ENCODE measurements at places on chromosomes 7 and 10.
A peak's percentile ranks its signal among the peaks of the same experiment; 100 is the strongest.

GRCh38 chr7:102184303-102184702 lies 102.4 kb upstream of the SH2B2 start:
- DNase-seq: no peak

GRCh38 chr7:41568135-41568534 lies 134.8 kb downstream of the INHBA start:
- no peak for DNase-seq

DNA sequence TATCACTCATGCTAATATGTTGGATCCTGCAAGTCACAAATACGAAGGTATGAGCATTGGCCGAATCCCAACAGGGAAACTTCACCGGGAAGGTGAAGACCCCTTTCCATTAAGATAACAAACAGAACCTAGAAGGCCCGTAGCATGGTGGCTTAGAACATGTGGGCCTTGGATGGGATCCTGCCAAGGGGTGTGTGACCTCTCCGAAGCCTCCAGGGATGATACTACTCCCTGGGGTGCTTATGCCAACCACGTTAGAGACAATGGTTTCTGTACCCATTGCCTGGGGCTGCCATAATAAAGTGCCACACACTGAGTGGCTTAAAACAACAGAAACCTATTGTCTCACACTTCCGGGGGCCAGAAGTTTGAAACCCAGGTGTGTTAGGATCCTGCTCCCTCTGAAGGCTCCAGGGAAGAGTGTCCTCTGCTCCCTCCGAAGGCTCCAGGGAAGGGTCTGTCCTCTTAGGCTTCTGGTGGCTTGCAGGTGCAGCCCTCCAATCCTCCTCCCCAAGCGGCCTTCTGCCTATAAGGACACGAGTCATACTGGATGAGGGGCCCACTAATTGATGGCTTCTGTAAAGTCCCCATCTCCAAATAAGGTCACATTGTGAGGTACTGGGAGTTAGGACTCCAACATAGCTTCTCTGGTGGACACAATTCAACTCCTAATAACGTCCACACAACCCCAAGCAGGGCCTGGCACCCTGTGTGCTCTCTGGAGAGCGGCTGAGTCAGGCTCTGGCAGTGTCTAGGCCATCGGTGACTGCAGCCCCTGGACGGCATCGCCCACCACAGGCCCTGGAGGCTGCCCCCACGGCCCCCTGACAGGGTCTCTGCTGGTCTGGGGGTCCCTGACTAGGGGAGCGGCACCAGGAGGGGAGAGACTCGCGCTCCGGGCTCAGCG lies 992 bp upstream of the MGMT start:
- DNase-seq: no peak

DNA sequence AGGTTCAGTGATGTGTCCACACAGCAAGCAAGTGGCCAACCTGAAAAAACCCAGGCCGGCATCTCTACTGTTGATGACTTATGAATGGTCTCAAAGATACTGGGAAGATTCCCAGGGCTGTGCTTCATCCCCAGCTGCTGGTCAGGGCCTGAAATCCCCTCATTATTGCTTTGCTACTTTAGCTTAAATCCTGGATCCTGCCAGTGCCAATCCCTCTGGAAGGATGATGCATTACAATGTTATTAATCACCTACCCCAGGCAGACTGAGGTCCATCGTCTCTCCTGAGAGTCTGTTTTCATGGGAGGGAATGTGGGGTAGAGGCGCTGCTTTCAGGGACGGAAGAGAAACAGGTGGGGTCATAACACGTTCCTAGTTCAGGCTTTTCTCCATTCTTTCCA lies 371.6 kb downstream of the RPS24 start:
- no peak for DNase-seq

- DNase-seq: no peak
These were observed 62.5 kb downstream of the R3HCC1L start for GRCh38 chr10:98196985-98197384.

DNA sequence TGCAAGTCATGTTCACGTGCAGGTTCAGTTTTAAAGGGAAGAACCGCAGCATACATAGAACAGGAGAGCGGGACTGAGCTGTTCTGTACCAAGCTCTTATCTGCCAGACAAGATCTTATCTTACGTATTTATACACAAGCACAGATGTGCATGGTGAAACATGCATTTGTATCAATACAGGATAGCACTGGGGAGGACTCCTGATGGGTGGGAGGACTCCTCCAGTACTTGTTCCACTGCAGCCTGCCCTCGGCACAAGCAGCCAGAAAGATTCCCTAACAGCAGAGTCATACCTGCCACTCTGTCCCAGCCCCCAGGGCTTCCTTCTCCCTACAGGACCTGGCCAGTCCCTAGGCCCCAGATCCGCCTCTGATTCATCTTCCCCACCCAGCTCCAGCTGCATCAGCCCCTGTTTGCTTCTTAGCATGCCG lies 13.2 kb upstream of the PRKCQ start:
- no peak for DNase-seq

DNA sequence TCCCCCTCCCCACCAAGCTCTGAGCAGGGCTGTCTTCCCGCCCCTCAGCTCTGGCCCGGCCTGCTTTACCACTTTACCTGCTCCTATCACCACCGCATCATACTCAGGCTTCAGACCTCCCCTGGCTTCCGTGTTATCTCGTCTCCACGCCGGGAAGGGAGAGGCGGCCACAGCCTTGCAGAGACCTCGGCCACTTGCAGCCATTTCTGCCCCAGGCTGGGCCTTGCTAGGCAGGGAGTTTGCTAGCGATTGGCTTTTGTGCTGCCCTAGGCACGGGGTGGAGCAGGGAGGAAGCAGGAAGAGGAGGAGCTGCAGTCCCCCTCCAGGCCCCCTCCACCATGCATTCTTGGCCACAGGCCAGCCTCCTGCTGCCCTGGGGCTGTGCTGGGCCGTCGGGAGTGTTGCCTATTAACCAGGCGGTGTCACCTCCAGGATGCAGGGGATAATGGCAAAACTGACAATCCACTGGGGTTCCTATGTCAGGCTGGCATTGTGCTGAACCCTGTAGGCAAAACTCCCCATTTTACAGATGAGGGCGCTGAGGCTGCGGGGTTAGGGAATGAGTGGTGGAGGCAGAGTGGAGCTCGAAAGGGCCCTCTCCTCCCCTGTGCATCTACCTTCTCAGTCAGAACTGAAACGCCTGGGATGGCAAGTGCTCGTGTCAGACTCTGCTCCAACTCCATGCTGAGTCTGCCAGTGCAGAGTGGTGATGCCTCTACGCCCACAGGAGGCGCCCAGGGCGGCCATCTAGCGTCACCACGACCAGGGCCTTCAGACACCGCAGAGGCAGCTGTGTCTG lies at the start of gene PYROXD2:
PYROXD2 (minus strand) TSS at position 251 of the 799 bp plus-strand sequence; CDS start at position 204, 47 bp downstream.
- DNase-seq: peak; percentile 28

GRCh38 chr10:31554556-31554955 lies 235.5 kb downstream of the ZEB1 start:
- DNase-seq: no peak

Measured in germinal center (tissue), 1 donor.